T-helper 17 cell (primary cell): ENCODE measurements at places on chromosomes 1 and 21.

- no peak for DNase-seq
Observed at GRCh38 chr1:156804572-156805243, 11.9 kb downstream of the SH2D2A start.

DNA sequence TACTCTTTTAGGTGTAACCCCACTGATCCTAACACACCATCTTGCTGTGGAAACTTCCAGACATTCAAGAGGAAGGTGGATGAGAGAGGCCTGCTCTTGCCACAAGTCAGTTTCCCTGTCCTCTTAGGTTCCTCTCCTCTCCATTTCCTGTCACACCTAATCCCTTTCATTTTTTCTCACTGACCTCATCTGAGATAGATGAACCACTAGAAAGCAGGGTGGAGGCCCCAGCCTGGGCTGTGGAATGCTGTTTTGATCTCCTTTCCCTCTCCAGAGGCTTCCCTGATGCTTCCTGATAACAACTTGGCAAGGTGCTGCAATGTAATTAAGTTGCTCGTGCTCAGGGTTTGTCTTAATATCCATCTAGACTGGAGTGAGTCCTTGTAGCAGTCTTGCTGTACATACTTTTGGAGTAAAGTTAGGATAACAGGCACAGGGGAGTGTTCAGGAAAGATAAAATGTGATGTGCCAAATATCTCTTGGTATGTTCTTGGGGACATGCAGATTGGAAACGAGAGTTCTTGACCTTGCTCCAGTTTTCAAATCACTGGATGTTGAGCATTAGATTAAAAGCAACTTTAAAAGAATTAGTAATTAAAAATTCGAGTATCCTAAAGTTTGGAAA, 11.2 kb downstream of the LRRC42 start:
- DNase-seq = no peak

GRCh38 chr1:25174730-25175612, 57.3 kb downstream of the SYF2 start:
- DNase-seq = no peak

- DNase-seq = no peak
Observed at GRCh38 chr1:206878456-206878855, 13.0 kb downstream of the IL20 start.

DNA sequence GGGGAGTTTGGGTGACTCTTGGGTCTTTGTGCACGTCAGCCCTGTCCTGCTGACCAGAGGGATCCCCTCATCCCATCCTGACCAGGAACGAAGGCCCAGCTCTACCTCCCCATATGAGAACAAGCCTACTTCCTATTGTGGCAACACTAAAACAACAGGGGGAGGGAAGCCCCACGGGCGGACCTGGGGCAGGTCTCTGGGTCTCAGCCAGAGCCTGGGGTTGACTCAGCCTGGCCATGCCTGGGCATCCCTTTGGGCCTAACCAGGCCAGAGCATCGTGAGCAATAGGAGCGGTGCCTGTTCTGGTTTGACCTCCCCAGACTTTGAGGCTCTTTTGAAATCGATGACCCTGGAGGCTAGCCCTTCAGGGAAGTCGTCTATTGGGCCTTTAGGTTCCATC, 16.8 kb downstream of the RPS6KA1 start:
- no peak for DNase-seq

DNA sequence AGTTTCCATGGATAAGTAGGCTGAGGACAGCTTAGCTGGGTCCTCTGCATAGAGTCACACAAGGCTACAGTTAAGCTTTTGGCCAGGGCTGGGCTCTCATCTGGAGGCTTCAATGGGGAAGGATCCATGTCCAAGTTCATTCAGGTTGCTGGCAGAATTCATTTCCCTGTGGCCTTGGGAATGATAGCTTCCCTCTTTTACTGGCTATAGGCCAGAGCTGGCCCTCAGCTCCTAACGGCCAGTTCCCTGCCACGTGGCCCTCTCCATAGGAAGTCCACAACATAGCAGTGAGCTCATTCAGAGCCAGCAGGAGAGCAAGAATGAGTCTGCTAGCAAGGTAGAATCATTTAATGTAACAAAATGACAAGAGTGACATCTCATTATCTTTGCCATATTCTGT, 15.1 kb upstream of the PODN start:
- DNase-seq = no peak

DNA sequence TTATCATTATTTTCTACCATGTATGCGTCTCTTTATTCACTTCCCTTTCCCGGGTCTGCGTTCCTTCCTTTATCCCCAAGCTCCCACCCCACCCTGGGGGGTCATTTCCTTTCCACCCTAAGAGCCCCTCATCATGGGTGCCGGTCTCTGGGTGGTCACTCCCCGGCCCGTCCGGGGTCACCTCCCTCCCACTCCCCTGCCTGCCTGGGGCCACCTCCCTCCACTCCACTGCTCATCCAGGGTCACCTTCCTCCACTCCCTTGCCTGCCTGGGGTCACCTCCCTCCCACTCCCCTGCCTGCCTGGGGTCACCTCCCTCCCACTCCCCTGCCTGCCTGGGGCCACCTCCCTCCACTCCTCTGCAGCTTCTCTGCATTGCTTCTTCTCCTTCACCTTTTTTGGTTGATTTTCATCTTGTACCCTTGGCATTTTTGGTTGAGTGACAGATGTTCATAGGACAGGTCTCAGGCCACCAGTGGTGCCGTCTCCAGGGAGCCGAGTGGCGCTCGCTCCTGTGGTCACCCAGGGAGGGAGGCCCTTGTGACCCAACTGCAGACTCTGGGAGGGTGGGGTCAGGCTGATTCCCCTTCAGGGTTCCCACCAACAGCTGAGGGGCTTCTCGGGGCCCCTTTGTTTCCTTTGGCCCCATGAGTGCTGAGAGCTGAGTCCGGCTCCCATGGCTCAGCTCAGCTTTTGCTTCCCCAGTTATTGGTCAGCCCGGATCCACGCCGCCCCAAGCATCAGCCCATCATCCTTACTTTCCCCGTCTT, 48.6 kb upstream of the PCBP3 start:
- DNase-seq = no peak

GRCh38 chr1:200310824-200311223, 99.0 kb downstream of the ZNF281 start:
- DNase-seq = no peak

DNA sequence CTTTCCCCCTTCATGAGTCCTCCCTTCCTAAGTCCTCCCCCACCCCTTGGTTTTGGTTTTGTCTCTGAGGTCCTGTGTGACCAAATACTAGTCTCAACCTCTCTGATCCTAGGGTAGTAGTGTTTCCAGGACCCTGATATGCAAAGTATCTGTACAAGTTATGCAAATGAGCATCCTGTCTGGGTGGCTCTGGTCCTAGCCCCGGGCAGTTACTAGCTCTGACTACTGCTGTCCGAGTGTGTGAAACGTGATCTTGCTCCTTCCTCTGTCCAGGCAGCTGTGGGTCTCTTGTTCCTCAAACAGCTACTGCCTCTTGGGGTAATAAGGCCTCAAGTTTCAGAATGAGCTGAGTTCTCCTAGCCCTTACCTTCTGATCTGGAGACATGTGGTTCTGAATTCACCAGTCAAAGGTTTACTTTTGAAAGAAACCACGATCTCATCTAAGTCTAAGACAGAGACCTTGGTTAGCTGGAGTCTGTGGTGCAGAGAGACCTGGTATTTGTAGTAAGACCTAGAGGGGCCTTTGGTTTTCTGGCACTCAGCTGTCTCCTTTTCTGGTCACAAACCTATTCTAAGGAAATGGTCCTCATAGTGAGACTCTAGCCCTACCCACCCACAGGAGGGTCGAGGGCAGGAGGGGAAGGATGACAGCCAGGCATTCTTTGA, 31.0 kb upstream of the IL19 start:
- DNase-seq = no peak

- DNase-seq = no peak
Observed at GRCh38 chr1:30694280-30695175, 28.9 kb downstream of the MATN1 start.
